ENCODE measurements at places on chromosomes 3 and 15.
A peak's percentile ranks its signal among the peaks of the same experiment; 100 is the strongest.

- no peak for DNase-seq
Measured at GRCh38 chr15:28888302-28888894, 2.6 kb downstream of the APBA2 start.

DNA sequence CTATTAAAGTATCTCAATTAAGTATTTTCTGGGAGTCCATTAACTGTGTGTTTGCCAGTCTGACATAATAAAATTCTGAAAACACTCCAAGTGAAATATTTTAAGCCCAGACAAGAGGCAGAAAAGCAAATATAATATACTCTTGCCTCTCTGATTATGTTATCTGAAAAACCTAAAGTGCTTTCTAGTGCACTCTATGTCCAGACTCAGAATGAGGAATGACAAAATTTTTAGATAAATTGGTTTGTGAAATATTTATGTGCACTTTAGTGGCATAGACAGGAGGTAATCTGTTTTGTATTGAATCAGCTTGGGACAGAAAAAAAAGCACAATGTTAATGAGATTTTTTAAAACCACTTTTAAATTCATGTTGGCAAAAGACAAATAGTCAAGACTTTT is 508.2 kb upstream of the SUCLG2 start:
- no peak for DNase-seq

DNA sequence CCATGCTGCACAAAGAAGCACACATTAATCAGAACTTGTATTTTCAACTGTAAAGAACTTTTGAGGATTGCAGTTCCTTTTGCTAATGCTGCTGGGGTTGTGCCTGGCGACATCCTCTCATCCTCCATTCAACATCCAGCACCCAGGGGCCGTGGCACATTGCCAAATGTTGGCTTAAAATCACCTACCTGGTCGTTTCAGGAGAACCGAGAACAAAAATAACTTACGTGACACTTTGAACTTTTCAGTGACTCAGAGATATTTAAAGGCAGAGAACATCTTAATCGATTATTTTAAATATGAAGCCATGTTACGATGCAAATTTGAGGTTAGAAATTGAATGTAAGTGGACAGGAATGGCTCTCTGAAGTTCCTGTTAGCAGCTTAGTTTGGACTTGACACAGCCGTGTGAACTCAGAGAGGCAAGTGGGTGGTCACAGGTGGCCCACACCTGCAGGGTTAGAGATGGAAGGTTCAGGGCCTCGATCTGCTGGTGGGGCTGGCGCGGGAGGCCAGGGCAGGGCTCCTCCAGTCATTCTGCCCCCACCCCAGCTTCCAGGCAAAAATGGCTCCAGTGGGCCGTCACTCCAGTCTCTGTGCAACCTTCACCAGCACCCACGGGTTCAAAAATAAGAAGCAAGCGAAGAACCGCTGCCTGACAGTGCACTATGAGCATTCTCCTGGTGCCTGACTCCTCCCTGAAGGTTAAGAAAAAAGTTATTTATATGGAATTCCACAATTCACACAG is 12.2 kb downstream of the LRRK1 start:
- DNase-seq, result no peak

DNA sequence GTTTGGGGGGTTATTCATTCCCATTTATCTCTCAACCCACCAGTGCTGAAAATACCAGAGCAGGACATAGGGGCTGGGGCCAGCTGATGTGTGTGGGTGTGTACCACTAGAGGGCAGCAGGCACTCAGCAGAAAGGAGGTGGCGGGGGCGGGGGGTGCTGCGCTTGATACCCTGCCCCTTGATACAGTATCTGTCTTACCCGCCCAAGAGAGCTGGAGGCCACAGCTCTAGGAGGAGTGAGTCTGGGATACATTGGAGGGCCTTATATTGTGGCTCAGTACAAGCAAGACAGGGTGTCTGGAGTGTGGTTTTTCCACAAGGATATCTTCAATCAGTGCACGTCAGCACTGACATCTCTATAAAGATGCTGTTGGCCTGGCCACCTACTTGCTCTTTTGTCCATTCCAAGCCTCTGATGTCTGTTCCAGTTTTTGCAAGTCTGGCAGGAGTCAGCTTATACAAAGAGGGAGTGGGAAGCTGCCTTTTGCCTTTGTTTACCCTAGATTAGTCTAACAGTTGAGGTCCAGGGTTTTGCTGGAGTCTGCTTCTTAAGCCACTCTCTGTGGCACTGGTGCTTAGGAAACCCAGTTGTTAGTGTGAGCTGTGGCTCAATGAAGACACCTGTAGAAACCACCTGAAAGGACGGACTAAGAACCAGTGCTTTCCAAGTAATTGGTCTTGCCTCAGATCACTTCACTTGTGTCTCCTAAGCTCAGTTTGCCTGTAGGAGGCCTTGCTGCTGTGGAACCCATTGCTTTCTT is 1.5 kb upstream of the RBM15B start:
- DNase-seq, result peak; percentile 52

DNA sequence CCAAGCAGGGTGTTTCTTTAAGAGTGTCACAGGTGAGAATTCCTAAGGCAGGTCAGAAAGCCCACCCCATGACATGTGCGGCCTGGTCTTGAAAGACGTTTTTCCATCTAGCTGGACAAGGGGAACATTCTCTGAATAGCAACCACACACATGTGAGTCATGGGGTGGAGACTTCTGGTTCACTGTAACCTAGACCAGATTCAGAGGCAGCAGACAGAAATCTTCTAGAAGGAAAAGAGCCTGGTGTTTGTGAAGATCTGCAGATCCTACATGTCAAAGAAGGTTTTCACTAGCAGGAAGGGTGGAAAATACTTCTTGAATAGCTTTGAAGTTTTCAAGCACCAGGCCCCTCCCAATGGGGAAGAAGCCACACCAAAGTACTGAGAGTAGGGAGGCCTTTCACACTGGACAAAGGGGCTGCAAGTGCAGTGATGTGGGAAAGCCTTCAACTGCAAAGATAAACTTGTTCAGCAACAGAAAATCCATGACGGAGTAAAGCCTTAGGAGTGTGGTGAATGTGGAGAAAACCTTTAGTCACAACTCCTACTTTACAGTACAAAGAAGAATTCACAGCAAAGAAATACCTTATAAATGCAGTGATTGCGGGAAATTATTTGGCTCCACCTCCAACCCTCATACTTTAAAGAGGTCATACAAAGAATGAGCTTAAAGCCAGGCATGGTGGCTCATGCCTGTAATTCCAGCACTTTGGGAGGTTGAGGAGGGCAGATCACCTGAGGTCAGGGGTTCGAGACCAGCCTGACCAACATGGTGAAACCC is 17.6 kb downstream of the ADAM10 start:
- peak; percentile 78 for DNase-seq

- DNase-seq, result peak; percentile 90
Measured at GRCh38 chr3:134328147-134328591, 46.1 kb downstream of the AMOTL2 start.

DNA sequence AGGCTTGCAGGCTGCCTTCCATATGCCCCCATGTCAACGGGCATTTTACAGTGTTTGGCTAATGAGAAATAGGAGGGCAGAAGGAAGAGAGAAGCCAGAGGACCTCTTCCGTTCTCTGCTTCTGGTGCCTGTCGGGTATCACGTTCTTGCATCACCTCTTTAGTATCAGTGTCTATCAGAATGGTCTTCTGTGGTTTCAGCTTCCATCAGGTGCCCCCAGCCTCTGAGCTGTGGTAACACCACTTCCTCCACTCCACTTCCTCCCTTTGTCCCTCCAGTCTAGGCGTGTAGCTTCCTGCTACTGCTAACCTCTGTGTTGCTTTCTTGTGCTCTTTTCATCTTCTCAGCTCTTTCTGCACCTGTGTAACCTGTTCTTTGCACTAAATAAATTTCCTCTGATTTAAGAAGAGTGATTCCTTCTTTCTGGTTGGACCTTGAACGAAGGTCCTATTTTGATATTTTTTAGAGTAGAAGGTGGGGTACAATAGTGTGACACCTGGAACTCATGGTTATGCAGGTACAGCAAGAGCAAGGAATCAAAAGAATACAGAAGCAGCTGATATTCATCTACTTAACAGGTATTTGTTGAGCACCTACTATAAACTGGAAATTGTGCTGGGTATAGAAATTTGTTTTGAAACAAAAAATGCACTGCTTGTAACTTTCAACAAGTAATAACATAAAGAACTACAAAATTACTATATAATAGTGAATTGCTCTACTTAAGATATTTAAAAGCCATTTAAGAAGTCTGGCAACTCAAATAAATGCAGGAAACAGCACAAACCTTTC is 27.4 kb upstream of the FOXB1 start:
- no peak for DNase-seq

DNA sequence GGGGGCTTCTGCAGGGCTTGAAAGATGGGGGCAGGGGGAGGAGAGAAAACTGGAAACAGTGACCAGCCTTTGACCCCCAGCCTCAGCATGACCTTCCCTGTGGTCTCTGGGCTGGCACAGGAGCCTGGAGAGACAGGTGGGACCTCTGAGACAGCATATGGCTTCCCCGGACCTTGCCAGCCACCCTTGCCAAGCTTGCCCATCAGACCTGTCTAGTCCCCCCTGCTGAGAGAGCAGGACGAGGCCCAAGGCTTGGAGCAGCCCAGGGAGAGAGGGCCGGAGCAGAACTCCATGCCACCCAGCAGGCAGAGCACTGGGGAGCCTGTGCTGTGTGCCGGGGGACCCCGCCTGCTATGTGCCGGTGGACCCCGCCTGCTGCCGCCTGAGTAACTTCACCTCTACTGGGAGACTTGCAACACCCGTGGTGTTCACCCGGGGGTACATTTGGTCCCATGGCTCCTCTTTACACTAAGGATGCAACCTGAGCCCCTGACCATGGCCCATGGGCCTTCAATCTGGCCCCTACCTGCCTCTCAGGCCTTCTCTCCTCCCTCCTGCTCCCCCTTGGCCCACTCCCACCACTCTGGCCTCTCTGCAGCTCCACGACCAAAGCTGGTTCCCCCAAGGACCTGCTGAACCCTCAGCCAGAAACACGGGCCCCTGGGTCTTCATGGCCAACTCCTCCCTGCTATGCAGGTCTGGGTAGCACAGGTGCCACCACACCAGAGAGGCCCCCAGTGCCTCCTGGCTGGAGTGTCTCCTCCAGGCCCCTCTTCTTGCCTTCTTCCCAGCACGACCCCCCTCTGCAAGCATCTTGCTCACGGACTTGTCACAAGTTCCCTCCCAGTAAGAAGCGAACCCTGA is 21.1 kb upstream of the SLC41A3 start:
- no peak for DNase-seq

DNA sequence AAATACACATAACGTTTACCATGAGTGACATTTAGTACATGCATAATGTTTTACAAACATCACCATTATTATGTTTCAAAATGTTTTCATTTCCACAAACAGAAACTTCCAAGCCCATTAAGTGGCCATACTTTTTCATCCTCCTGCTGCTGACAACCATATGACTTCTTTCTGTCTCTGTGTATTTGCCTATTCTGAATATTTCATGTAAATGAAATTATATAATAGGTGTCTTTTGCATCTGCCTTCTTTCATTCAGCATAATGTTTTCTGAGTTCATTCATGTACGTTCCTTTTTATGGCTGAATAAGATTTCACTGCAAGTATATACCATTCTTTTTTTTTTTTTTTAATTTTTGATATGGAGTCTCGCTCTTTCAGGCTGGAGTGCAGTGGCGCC is 209.0 kb downstream of the DOCK3 start:
- no peak for DNase-seq

DNA sequence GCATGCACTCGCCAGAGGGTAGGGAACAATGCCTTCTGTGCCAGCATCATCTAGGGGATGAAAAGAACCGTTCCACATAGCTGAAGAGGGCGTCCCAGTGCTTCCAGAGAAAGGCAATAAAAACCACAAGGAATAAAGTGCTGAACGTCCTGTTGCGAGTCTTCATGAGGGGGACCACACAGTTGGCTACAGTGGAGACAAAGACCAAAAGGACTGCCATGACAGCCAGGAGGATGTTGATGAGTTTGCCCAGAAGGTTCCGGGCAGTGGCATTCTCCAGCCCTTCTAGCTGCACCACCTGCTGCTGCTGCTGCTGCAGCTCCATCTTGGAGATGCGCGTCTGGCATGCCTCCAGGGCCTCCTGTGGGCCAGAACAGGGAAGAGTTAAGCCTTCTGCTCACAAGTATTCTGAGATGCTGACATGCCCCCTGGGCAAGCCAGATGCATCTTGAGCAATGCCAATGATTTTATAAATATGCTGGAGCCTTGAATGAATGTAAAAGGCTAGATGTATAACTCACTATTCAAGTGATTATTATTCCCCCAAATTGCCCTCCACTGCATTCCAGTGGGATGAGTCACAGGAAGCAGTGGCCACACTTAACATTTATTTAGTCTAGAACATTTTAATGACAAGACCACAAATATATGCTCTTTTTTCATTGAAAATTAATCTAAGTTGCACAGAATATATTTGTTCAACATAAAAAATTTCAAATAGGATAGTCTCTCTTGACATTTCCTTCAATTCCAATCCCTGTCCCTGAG is 45.1 kb upstream of the PLXND1 start:
- peak; percentile 70 for DNase-seq

GRCh38 chr3:185595526-185595925 is 9.4 kb downstream of the SENP2 start:
- DNase-seq, result no peak

DNA sequence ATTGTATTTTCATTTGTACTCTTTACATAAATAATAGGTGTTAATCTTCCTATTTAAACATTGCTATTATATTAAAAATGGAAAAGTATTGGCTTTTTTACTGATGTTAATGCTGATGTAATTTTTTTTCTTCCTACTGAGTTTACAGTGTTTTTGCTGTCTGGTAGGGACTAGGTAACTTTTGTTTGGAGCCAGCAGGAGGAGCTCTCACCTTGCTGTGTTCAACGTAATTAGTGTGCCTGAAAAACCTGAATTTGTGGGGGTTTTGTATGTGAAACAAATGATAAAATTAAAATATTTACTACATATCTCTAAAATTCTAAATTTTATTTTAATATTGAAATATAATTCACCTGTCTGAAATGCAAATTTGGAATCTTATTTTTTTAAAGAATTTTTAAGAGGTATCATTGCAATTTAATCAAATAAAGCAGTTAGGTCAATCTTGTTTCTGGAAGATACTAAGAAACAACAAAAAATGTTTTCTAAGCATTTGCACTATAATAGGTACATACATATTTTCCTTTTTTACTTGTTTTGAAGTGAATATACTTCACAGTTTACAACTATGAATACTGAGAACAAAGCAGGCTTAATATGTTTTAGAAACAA is 48.8 kb downstream of the EPHA6 start:
- peak; percentile 41 for DNase-seq

GRCh38 chr15:28273468-28273867 is 48.5 kb downstream of the HERC2 start:
- DNase-seq, result peak; percentile 7

DNA sequence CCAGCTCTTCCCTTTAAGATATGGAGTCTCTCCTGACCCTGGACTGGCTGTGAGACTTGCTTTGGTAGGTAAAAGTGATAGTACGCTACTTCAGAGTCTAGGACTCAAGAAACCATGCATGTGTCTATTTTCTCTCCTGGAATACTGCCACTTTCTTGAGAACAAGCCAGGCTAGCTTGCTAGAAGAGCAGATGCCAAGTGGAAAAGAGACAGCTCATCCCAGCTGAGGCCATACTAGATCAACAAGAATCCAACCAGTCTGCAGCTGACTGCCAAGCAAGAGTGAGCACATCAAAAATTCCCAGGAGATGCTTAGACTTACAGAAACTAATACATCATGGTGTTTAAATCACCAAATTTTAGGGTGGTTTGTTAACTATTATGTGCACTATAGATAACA is 208.3 kb upstream of the RBMS3 start:
- DNase-seq, result peak; percentile 88

Measured in fibroblast of mammary gland (primary cell).